HT-29 (cell line): ENCODE measurements at places on chromosomes 3 and 15. TPM values are rescaled to one million over a fixed set of nuclear protein-coding genes. Genes with fewer than 3 reads are reported as not detected.
A peak's percentile ranks its signal among the peaks of the same experiment; 100 is the strongest.

DNA sequence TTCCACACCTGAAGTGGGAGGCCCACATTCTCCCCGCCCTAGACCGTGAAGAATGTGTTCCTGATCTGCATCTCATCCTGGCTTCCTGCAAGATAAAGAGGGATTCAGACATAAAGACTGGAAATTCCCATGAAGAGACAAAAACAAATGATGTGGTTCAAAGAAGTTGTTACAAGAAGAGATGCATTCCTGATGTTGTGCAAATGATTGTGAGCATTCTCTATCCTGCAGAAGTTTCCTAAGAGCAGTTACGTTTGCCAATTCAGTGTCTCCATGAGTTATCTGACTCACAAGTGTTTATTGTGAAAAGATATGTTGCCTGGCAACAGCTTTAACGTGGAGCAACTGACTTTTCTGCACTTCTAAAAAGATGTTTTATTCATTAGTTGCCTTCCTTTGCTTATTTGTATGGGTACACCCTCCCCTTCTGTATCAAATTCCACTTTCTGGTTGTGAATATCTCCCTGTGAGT is 107.8 kb downstream of the ZIC4 start:
- DNase-seq, result peak; percentile 45

Gene HCN4
- not detected in 2 replicates for total RNA-seq

Gene RHCG
- not detected in 2 replicates for total RNA-seq

GRCh38 chr3:44561076-44561475 is 6.1 kb downstream of the ZKSCAN7 start:
- DNase-seq, result no peak

Gene CA12
- 60.0 and 64.9 TPM in 2 replicates for total RNA-seq

DNA sequence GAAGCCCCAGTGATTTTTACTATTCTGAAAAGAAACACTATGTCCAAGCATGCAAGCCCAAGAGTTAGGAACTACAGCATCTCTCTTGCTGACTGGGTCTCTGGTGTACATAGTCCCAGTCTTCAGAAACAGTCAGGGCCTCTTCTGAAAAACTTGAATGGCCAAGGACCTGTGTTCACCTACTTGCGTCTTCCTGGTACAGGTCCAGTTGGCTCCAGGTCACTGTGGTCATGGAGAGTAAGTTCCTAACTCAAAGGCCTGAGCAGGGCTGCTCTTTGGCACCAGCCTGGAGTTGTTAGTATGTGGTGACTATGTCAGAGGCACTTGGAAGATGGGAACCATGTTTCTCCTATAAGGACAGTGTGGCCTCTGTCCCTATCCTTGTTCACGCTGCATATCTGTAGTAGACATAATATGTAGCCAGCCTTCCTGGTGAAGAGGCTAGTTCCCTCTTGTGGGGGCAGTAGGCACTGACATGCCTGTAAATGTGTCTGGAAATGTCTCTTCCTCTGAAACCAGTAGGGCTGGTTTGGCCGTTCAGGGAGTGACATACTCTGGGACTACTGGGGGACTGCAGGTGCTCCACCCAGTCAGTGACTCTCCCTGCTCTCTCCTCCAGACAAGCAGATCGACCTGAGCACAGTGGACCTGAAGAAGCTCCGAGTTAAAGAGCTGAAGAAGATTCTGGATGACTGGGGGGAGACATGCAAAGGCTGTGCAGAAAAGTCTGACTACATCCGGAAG is 2.6 kb upstream of the RBM15B start:
- peak; percentile 89 for DNase-seq

Gene ALDH1A3
- total RNA-seq, result 12.3 and 21.0 TPM in 2 replicates

Gene PTH1R
- total RNA-seq, result not detected in 2 replicates
